Stimulated activated CD8-positive, alpha-beta memory T cell treated with anti-CD3 and anti-CD28 coated beads, Interleukin-7, amount 100 ng/mL, for 1 hour (primary cell): ENCODE measurements at places on chromosomes 4 and X.

DNA sequence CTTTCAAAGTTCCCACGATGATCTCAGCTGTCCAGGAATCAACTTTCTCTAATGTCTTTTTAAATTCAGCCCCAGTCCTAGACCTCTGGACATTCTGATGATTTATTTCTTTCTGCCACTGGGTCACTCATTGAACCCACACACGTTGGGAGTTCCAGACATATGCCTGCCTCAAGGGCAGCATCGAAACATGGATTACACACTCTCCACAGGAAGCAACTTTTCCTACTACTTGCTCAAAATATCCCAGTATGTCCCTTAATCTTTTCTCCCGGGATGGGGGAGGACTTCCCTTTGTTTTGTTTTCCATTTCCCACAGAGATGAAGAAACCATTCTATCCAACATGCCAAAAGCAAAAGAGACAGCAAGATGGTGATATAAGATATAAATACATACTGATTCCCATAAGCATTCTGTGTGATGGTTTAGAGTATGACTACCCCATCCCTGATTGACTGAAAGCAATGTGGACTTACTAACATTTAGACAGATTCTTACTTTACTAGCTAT is 79.8 kb upstream of the PPARGC1A start:
- DNase-seq, result no peak

DNA sequence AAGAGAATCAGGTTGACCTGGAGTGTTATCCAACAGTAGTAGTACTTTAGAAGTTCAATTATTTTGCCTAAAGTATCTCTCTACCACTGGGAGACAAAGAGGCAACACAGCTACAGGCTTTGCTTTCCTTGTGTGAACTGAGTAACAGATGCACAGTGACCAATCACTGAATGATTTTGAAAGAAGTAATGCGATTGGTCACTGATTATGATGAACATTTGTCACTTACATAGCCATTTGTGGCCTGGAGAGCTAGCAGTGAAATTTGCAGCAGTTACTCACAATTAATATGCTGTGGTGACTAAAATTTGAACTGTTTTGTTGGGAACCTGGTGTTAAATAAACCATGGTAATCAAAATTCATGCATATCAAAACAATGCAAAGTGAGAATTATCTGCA is 508.7 kb upstream of the DIPK2B start:
- no peak for DNase-seq

- no peak for DNase-seq
Measured at GRCh38 chrX:57929373-57929772, 19.1 kb upstream of the ZXDA start.

DNA sequence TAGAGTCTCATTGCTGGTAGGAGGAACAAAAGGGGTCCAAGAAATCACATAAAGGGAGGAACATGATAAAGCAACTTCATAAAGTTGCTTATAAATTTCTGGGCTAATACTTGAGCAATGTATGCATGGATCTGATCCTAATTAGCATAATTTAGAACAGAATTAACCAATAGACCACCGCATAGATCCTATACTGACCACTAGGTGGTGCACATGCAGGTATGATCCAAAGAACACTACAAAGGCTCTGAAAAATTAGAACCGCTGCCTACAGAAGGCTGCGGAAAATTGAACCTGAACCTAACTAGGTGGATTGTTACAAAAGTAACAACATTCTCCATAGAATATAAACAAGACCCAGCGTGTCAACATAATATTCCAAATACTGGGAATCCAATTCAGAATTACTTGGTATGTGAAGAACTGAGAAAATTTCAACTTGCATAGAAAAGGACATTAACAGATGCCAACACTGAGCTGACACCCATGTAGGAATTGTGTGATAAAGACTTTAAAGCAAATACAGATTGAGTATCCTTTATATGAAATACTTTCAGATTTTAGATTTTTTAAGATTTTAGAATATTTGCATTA is 23.3 kb downstream of the BRCC3 start:
- DNase-seq, result no peak

GRCh38 chr4:68249434-68249833 is 3.9 kb upstream of the TMPRSS11B start:
- DNase-seq, result no peak

DNA sequence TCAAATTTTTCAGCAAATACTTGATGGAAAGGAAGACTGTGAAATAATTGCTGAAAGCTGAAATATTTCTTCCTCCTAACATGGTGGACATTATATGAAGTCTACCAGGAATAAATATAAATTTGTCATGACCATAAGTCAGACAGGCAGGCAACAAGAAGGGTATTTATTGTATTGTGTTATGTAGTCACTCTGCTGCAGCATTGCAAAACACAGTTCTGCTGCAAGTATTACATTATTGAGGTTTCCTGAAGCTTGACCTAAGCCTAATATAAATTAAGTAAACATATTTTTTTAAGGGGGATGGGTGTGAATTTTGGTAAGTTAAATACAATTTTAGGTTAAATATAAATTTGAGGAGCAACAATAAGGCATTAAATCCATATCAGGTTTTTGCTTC is 60.2 kb upstream of the MAOA start:
- no peak for DNase-seq

DNA sequence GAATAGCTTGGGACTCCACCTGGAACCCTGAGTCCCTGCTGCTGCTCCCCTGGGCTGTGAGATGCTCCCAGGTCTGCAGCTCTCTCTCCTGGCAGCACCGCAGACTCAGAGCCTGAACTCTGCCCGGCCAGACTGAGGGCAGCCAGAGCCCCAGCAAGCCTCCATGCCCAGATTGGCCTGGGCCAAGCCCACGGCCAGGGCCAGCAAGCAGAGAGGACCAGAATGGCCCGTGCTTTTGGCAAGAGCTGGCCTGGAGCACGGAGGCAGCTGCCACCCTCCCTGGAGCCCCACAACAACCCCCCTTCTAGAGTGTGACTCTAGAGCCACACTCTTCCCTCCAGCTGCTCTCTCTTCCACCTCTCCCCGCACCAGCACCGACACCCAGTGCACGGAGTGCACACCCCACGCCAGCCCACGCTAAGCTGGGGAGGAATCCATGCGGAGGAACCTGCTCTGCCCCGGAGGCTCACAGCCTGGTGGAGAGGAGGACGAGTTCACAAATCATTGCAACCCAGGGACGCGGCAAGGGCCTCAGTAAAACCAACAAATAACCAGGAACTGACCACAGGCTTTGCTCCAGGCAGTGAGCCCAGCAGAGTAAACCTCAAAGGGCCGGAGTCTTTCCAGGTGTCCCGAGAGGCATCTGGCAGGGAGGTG is 110.3 kb downstream of the HMX1 start:
- DNase-seq, result no peak

DNA sequence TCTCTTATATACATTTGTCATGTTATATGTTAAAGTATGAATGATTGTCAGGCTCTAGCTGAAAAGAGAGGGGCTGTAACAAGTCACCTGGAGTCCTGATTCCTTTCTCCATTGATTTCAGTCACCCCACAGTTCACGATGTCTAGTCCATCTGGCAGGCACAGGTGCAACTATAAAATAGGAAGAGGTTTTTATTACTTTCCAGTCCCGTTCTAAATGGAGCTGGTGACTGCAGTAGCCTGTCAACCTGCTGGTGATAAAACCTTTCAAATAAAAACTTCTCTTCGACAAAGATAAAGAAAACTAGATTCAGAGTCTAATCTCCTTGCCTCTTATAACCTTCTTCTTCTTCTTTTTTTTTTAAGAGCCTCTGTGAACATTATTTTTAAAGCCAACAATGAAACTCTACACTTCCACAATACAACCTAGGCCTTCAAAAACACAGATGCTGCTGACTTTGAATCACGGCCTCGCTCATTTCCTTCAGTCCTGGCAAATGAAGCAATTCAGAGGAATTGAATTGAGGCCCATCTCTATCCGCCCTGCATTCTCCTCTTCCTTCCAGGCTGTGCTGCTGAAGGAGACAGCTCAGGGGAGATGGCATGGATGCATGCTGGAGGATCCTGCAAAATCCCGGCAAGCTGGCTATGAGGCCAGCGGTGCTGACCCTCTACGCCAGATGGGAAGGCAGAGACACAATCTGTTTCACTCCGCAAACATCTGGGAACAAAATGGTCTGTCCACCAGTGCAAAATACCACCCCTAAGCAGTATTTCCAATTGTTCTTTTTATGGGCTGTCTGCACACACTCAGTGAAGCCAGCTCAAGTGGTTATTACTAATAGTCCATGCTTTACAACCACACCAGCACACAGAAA is 27.3 kb upstream of the CDKN2AIP start:
- DNase-seq, result no peak

DNA sequence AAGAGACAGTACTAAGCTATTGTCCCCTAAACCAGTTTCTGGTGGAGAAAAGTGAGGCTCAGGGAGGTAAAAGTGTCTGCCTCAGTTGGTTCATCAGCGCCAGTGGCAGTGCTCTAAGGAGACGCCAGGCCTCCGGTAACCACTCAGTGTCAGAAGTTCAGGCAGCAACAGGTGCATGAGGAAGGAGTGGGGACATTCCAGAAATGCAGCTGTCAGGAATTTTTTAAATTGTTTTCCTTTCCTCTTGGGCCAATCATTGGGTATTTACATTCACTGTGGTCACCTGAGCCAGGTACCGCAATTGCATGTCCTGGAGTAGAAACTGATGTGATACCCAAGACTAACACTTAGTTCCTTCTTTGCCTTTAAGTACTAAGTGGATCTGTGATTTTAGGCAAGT is 40.2 kb upstream of the HS3ST1 start:
- no peak for DNase-seq

- DNase-seq, result no peak
Measured at GRCh38 chr4:99219072-99219471, at the start of gene ADH6. ADH6 (minus strand) TSS chr4:99219246; CDS start chr4:99219152, 94 bp downstream.

GRCh38 chr4:189516902-189517301 is 423.8 kb upstream of the FRG1 start:
- DNase-seq, result no peak

- no peak for DNase-seq
Measured at GRCh38 chr4:107808572-107808971, 16.2 kb upstream of the SGMS2 start.

GRCh38 chr4:159173886-159174285 is 71.0 kb downstream of the RAPGEF2 start:
- DNase-seq, result no peak

GRCh38 chrX:78653118-78653822 is 5.9 kb downstream of the RTL3 start:
- DNase-seq, result no peak

- no peak for DNase-seq
Measured at GRCh38 chr4:73139991-73140390, 70.5 kb upstream of the COX18 start.

DNA sequence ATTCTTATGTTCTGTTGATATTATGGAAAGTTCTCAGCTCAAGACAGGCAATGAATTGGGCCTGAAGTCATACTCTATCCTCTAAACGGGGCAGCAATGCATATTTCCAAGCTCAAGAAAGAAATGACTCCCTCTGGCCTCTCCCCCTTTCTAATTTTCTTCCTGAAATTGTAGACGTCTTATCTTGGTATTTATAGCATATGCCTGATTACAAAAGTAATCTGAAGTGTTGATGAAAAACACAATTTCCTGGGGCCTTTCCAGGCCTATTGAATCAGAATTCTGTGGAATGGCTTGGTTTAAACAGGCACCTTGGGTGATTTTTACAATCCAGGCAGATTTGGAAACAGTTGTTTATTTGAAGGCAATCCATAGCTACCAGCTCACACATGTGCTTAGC is 21.4 kb upstream of the PGRMC2 start:
- no peak for DNase-seq

DNA sequence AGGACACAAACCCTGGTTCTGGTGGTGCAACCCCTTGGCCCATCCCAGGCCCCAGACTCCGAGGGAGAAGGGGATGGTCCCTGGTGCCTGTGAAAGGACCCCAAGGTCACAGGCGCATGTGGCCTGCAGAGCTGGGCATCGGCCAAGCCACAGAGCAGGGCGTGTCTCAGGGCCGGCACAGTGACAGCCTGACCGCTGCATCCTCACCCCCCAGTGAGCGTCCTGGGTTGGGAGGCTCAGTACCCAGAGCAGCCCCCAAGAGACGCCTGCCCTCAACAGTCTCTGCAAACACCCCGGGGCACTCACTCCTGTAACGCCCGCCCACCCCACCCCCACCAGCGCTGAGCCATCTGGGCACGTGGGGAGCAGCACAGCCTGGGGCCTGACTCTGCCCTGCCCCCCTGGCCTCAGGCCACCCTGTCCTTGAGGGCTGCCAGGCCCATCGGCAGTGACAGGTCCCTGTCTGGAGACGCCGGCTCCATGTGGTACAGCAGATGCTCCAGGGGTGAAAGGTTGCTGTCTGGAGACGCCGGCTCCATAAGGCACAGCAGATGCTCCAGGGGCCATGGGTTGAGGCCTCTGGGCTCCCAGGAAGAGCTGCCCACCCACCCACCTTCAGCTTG is 24.5 kb upstream of the CPLX1 start:
- DNase-seq, result no peak

- no peak for DNase-seq
Measured at GRCh38 chrX:104921584-104922205, 298.8 kb downstream of the TEX13A start.

GRCh38 chr4:124705393-124705792 is 7.1 kb downstream of the ANKRD50 start:
- no peak for DNase-seq

GRCh38 chr4:7007142-7007907 is 35.8 kb upstream of the TADA2B start:
- no peak for DNase-seq

- DNase-seq, result no peak
Measured at GRCh38 chr4:5340991-5341451, 289.7 kb downstream of the STK32B start.

- DNase-seq, result no peak
Measured at GRCh38 chr4:24793219-24794005, 2.0 kb upstream of the SOD3 start.

GRCh38 chr4:3871881-3872833 is 106.0 kb downstream of the ADRA2C start:
- DNase-seq, result no peak

GRCh38 chrX:119036107-119037029 is 36.4 kb upstream of the CT47C1 start:
- no peak for DNase-seq

- DNase-seq, result no peak
Measured at GRCh38 chrX:122026665-122027064, 979.3 kb downstream of the GLUD2 start.

DNA sequence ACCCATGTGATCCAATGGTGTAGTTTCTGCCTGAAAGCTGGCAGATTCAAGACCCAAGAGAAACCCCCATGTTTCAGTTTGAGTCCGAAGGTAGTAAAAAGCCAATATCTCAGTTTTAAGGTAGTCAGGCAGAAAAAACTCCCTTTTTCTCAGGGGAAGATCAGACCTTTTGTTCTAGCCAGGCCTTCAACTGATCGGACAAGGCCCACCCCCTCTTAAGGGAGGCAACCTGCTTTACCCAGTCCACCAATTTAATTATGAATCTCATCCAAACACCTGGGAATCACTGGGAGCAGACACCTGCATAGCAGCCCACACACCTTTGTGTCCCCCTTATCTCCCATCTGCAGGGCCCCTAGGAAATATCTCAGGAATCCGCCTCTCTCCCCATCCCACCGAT is 322.0 kb downstream of the STK32B start:
- DNase-seq, result no peak
